ENCODE measurements at places on chromosomes 2 and 18. TPM values are rescaled to one million over a fixed set of nuclear protein-coding genes. Genes with fewer than 3 reads are reported as not detected.

Gene TRABD2A
- 3.2 TPM for polyA plus RNA-seq

Gene TEKT4
- polyA plus RNA-seq, result not detected

Gene IL1F10
- polyA plus RNA-seq, result not detected

Gene TMEM87B
- polyA plus RNA-seq, result 40.6 TPM

Gene CDH19
- not detected for polyA plus RNA-seq

Gene CDK15
- not detected for polyA plus RNA-seq

Gene CYP27A1
- polyA plus RNA-seq, result 3.6 TPM

Gene CCBE1
- 0.04 TPM for polyA plus RNA-seq

Gene CRYGC
- not detected for polyA plus RNA-seq

Gene ANTXR1
- 5.7 TPM for polyA plus RNA-seq

Gene FZD7
- 3.3 TPM for polyA plus RNA-seq

Gene GORASP2
- polyA plus RNA-seq, result 27.5 TPM

Gene SULT1C2
- not detected for polyA plus RNA-seq

Measured in Purkinje cell (primary cell).